ENCODE measurements at places on chromosomes 2 and 18.

DNA sequence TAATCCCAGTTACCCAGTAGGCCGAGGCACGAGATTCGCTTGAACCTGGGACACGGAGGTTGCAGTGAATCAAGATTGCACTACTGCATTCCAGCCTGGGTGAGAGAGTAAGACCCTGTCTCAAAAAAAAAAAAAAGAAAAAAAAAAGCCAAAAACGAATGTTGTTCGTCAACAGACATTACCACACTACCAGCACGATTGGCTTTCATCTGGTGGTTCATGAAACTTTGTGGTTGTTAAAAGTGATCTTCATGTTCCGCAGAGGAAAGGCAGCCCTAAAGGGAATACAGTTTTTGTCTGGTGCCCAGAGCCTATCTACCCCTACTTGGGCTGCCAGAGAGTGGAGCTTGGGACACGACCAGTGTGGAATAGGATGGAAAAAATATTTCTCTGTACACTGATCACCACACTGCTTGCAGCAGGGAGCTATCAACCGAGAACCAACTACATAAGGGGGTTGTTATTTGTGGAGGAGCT lies 13.6 kb upstream of the CXCR4 start:
- DNase-seq = no peak

- DNase-seq = no peak
Measured at GRCh38 chr2:38473333-38474005, 96.4 kb upstream of the ATL2 start.

DNA sequence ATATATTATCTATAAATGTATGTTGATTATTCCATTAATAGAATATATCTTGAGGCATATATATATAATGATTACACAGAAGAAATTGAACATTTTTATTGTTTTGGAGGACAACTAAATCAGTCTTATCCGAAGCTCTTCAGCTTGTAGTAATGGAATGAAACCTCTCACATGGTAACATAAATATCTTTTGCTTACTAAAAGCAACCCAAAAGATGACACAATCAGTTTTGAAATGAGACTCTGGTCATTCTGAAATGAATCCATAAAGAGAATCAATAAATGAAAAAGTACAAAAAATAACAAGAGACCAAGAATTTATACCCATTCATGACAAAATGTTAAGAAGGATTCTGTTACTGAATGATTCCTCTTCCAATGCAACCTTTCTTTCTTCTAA lies 110.2 kb downstream of the FIGN start:
- no peak for DNase-seq

DNA sequence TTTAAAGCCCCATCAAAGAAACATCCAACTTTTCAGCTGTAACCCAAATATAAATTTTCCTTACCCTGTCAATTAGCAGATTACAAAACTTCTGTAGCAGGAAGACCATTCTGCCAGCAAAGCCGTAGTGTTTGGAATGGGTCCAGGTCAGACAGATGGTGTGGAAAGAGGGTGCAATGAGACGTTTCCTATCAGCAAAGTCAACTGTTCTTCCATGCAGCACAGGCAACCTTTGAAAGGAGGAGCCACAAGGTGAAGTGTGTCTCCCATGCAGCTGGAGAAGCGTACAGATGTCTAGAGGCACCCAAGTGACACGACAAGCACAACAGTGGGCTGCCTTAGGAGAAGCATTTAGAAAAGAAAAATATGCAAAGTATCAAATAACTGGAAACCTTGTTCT lies 83.7 kb downstream of the SP3 start:
- DNase-seq = no peak

DNA sequence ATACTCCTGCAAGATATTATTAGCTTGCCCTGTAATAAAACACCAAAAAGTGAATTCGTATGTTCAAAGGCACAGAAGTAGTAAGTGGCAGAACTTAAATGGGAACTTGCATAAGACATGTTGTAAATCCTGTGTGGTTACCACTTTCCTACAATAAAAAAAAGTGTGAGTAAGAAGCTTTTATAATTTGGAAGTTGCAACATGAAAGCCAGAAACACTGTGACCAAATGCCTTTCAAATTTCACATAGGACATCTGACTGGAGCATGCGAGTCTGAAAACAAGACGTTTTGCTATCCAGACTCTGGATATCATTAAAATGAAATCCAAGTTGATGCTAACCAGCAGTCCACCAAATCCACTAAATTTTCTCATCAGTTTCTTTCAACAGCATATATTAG lies 886.2 kb upstream of the NRXN1 start:
- DNase-seq = peak; percentile 62

DNA sequence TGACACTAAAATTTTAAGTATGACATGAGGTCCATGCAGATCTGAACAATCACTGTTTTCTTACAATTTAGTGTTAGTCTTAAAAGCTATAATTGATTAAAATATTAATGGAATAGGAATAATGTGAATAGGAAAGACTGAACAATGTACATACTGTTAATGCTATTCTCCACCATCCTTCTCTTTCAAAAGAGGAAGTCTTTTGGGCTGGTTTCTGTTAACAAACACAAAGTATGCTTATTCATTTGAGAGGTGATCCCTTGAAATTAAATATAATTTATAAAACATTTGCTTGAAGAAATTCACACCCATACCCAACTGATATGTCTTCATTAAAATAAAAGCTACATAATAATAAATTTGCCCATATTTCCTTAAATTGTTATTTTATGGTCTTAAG lies 2.3 kb downstream of the STPG4 start:
- no peak for DNase-seq

- DNase-seq = no peak
Measured at GRCh38 chr2:216320852-216321251, 51.4 kb downstream of the MARCHF4 start.

- no peak for DNase-seq
Measured at GRCh38 chr2:233007270-233007669, 5.8 kb downstream of the NGEF start.

- DNase-seq = no peak
Measured at GRCh38 chr18:29226213-29226612, 1049.3 kb upstream of the CDH2 start.

GRCh38 chr18:34926683-34927082 lies 114.5 kb upstream of the MAPRE2 start:
- no peak for DNase-seq

DNA sequence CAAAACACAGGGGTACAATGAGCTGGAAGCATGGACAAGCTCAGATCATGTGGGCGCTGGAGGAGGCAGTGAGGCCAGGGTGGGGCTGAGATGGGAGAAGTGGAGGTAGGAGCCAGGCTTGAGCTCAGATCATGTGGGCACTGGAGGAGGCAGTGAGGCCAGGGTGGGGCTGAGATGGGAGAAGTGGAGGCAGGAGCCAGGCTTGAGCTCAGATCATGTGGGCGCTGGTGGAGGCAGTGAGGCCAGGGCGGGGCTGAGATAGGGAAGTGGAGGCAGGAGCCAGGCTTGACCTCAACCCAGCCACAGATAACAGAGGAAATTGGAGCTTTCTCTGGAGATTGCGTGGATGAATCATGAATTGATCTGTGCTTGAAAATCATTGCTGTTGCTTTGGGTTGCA lies 48.3 kb upstream of the TMEM18 start:
- DNase-seq = no peak

DNA sequence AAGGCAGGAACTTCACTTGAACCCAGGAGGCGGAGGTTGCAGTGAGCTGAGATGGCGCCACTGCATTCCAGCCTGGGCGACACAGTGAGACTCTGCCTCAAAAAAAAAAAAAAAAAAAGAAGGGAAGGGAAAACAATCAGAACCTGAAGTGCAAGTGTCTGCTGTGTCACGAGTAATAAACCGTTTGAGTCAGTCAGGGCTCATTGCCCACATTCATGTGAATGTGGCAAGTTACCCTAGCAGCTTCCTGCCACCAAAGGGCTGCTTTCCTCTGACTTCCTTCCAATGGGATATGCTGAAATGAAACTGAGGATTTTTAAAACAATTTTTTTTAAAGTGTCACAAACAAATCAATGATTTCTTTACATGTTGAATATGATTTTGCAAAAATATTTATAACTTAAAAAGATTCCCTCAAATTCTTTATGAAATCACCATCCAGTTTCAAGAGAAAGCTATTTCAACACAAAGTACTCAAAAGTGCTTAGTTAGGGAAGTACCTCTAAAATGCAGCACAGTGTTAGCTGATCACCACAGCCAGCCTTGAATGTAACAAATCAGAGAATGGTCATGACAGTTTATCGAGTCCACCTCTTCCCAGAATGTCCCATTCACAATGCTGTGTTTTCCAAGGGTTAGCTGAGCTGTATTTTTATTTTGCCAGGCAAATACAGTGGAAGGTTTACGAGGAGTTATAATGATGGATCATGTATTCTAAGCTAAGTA lies 36.4 kb downstream of the WDSUB1 start:
- DNase-seq = peak; percentile 68

GRCh38 chr2:5911718-5912117 lies 219.5 kb downstream of the SOX11 start:
- DNase-seq = no peak

- DNase-seq = no peak
Measured at GRCh38 chr2:221553333-221553732, 18.8 kb downstream of the EPHA4 start.

GRCh38 chr18:42614619-42615293 lies 500.7 kb downstream of the RIT2 start:
- no peak for DNase-seq

- no peak for DNase-seq
Measured at GRCh38 chr2:235734688-235735231, 240.9 kb downstream of the AGAP1 start.

DNA sequence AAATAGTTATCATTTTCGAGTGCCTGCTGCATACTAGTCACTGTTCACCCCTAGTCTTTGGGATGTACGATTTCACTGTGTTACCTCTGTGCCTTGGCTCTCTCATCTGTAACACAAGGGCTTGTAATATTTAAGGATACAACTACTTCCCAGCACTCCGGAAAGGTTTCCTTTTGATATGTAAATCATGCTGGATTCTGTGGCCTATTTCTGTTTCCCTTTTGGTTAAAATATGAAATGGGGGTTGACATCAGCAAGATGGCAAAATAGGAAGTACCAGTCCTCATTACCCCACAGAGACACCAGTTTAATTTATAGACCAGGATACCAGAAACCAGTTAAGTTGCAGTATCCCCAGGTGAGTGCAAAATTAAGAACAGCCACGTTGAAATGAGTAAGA lies 23.5 kb downstream of the PSMG2 start:
- DNase-seq = no peak

- DNase-seq = no peak
Measured at GRCh38 chr2:207139552-207139951, 26.2 kb downstream of the KLF7 start.
